EL (cell line): ENCODE measurements at places on chromosomes 1 and 21.

DNA sequence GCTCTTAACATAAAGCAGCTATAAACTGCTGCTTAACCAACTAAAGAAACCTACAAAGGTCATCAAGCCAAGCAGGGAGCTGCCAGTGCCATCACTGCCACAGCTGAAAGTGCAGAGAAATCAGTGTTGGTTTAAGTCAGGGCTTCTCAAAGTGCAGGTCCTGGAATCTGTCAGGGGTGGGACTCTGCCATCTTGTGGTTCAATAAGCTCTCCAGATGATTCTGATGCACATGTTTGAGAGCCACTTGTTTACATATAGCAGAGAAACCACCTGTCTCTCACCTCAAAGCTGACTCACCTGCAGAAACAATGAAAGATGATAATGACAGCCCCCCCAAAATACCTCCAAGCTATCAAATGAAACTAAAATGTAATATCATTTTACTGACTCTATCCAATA lies 49.3 kb downstream of the SH3GLB1 start:
- peak; percentile 18 for DNase-seq

GRCh38 chr21:31298618-31299269 lies 45.3 kb downstream of the TIAM1 start:
- no peak for DNase-seq

DNA sequence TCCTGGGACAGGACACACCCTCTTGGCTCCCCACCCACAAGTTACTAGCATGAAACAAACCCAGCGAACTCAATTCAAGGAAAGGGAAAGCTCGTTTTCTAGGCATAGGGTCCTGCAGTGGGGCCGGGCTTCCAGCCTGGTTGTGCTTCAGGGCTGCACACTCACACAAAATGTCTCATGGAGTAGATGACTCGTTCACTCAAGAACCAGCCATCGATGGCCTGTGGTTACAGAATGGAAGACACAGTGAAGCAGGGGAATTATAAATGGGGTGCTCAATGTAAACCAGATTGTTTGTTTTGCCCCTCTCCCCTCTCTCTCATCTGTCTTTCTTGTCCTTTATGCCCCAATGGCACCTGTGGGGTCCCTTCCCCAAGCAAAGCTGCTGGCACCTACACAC lies 56.0 kb upstream of the COX20 start:
- peak; percentile 16 for DNase-seq

DNA sequence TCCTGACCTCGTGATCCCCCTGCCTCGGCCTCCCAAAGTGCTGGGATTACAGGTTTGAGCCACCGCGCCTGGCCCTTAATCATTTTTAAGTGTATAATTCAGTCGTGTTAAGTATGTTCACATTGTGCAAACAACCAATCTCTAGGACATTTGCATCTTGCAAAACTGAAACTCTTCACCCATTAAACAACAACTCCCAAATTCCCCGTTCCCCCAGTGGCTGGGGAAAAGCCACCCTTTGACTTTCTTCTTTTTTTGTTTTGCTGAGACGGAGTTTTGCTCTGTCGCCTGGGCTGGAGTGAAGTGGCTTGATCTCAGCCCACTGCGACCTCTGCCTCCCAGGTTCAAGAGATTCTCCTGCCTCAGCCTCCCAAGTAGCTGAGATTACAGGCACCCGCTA lies 6.5 kb upstream of the THEMIS2 start:
- DNase-seq: no peak

- DNase-seq: no peak
These were observed 21.1 kb upstream of the B3GALNT2 start for GRCh38 chr1:235525314-235525713.

DNA sequence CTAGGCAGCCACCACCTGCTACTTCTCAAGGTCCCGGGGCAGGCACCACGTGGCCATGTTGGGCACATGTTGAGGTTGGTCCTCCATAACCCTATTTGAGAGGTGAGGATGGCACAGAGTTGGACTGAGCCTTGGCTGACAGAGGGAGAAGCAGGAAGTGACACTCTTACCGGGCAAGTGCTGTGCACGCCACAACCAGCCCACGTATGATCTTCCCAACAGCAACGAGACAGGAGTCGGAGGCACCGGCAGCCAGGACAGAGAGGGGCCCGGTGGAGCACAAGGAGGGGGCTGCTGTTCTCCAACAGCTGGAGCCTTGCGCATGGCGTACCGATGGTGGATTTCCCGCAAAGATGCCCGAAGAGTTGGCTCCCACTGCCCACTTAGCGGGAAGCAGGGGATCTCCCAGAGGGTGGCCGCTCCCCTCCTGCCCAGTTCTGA lies 3.4 kb downstream of the CLEC20A start:
- no peak for DNase-seq

- peak; percentile 79 for DNase-seq
These were observed 2.0 kb downstream of the FCER1G start for GRCh38 chr1:161216945-161217712.

GRCh38 chr1:74530892-74531291 lies 18.5 kb upstream of the LRRC53 start:
- DNase-seq: no peak

DNA sequence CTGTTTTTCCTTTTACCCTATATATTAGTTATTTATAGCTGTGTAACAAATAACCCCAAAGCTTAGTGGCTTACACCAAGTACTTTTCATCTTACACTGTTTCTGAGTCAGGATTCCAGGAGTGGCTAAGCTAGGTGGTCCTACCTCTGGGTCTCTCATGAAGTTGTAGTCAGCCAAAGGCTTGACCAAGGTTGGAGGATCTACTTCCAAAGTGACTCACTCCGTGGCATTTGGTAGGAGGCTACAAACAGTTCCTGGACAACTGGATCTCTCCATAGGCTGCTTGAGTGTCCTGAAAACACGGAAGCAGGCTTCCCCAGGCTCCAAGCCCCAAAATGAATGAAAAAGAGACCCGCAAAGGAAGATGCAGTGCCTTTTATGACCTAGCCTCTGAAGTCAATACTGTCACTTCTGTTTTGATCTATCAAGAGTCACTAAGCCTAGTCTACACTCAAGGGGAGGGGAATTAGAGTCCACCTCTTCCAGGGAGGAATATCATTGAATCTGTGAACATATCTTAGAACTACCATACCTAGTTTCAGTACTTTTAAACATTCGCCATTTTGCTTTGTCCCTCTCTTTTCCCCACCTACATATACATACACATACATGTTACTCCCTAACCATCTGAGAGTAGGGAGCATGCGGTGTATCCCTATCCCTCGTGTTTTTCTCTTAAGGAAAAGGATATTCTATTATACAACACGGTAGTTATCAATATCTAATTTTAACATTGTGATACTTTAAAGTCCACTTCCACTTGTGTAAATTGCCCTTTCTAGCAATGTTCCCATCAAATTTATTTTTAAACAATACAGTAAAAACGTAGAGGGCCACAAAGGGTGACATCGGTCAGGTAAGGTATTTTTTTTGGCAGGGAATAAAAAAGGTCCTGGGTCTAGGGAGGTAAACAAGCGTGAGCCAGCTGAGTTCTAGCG lies 67.2 kb downstream of the SLC35A3 start:
- peak; percentile 75 for DNase-seq

DNA sequence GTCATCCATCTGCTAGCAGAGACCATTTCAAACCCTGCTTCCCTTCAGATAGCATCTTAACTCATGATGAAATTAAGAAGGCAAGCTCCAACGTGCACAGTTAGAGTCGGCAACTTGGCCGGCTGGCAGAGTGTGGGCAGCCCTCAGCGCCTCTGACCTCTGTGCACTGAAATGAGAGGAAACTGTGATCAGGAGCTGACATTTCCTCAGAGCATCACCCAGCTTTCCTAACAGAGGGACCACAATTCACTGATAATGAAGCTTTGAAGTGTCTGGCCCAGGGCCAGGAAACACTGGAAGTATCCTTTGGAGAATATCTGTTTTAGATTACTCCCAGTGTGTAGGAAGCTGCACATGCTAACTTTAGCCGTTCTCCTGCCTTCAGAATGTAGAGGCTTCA lies 145.0 kb upstream of the ZC3H11B start:
- DNase-seq: no peak

GRCh38 chr21:45562402-45562801 lies 20.2 kb upstream of the SLC19A1 start:
- no peak for DNase-seq

DNA sequence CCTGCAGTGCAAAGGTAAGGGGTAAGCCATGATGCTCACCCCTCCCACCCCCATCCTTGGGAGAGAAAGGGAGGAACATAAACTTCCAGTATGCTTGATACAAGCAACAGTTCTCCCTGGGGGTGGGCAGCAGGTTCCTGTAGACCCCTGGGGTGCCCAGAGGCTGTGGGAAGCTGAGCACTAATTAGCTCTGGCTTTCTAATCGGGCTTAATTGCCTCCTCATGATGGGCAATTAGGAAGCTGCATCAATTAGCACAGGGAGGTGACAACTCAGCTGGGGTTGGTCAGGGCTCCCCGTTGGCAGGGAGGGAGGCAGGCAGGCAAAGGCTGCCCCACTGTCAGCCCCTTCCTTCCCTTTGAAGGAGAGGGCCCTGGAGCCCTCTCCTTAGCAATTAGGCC lies 15.7 kb upstream of the LMNA start:
- DNase-seq: no peak

DNA sequence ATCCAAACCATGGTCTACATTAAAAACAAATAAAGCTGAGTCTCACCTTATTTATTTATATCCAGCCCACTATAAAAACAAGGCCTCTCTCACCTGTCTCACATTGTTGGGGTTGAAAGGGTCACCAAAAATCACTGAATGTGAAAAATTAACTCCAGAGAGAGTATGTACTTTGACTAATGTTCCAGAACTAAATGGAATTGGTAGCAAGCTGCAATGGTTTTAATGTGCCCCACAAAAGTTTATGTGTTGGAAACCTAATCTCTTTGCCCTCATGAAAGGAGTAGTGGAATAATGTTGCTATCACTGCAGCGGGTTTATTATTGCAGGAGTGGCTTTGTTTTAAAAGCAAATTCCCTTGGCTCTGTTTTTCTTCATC lies 230.3 kb downstream of the LTN1 start:
- DNase-seq: no peak

- peak; percentile 39 for DNase-seq
These were observed 24.3 kb downstream of the AHCTF1 start for GRCh38 chr1:246907472-246907871.

DNA sequence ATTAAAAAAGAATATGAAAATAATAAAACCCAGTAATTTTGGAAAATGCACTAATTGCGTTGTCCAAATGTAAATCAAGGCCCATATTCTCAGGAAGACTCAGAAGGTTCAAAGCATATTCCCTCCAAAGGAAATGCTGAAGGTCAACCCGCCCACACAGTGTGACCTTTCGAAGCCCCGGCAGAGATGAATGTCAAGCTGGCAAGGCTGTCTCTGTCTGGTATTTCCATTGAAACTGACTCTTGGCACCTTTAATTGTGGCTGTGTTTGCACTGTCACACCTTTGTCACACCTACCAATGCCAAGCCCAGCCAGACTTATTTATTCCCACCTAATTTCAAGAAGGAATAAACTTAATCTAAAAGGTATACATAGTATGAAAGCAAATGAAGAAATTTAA lies 82.5 kb downstream of the NTPCR start:
- no peak for DNase-seq

- peak; percentile 34 for DNase-seq
These were observed 100.1 kb upstream of the S1PR1 start for GRCh38 chr1:101136739-101137138.

DNA sequence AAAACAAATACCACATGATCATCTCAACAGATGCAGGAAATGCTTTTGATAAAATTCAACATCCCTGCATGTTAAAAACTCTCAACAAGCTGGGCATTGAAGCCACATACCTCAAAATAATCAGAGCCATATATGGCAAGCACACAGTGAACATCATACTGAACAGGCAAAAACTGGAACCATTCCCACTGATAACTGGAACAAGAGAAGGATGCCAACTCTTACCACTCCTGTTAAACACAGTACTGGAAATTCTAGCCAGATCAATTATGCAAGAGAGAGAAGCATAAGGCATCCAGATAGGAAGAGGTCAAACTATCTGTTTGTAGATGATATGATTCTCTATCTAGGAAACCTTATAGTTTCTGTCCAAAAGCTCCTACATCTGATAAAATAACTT lies 91.6 kb downstream of the DNAH14 start:
- no peak for DNase-seq

DNA sequence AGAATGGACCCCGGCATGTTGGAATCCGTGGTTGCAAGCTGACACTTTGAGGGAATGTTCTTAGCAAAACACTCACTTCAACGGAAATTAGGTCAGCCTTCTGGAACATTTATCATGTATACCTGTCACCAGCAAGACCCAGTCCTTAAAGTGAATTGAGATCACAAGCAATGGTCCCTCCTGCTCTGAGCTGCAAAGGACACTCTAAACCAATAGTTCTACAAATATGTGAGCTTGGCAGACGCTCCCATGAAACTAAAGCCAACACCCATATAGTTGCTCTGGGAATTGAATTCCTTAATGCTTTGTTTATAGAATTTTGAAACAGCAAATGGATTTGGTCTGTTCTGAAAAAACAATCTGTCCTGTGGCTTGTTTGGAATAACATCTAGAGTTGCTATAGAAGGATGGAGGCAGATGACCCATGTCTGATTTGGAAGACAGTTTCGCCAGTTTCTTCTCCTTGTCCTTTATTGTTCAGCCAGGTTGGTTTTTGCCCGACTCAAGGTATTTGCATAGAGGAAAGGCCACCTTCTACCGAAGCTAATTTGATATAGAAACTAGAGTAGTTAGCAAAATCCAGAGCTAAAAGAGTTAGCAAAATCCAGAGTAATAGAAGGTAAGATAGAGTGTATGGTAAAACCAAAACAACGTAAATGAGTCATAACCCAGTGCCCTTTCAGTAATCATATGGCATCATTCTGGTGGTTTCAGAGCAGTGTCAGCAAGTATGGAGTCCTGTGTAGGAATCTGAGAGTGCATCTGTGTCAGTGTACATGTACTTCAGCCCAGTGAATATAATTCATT lies 236.2 kb downstream of the NFIA start:
- DNase-seq: peak; percentile 48

GRCh38 chr1:9766759-9767442 lies 56.9 kb downstream of the CLSTN1 start:
- peak; percentile 99 for DNase-seq

DNA sequence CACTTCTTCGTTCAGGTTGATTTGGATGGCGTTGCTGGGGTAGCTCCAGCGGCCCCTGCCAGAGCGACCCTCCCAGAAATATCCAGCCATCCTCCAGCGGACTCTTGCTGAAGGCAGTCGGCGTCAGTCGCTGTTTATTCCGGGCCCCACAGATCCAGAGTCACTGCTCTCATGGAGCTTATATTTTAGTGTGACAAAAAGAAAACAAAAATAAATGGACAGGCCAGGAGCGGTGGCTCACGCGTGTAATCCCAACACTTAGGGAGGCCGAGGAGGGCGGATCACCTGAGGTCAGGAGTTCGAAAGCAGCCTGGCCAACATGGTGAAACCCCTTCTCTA lies 791 bp upstream of the CFAP298 start:
- DNase-seq: no peak

- DNase-seq: no peak
These were observed 19.6 kb upstream of the SPAG17 start for GRCh38 chr1:118204648-118205047.

GRCh38 chr1:186442651-186443375 lies 18.1 kb downstream of the PDC start:
- DNase-seq: peak; percentile 57

- peak; percentile 65 for DNase-seq
These were observed 14.0 kb downstream of the ATP5PO start for GRCh38 chr21:33901412-33902288.
